ENCODE measurements at places on chromosomes 2 and 18.
A peak's percentile ranks its signal among the peaks of the same experiment; 100 is the strongest.

- no peak for DNase-seq
Observed at GRCh38 chr2:227252831-227253230, 72.2 kb upstream of the MFF start.

- no peak for DNase-seq
Observed at GRCh38 chr2:218858138-218858445, 1.5 kb upstream of the WNT6 start.

- no peak for DNase-seq
Observed at GRCh38 chr2:70906439-70907005, 29.2 kb upstream of the ATP6V1B1 start.

GRCh38 chr2:126244937-126245336 lies 411.0 kb upstream of the GYPC start:
- no peak for DNase-seq

DNA sequence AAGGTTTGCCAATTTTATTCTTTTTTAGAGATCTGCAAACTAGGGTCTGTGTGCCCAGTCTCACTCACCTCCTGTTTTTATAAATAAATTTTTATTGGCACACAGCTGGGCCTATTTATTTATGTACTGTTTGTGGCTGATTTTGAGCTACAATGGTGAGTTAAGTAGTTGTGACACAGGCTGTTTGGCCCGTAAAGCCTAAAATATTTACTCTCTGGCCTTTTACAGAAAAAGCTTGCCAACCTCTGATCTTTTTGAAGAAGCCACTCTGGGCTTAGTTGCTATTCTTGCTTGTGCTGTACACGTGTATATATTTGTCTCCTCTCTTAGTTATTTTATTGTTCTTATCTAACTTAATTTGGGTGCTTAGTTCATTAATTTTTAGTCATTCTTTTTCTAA lies 14.5 kb downstream of the NAB1 start:
- no peak for DNase-seq

DNA sequence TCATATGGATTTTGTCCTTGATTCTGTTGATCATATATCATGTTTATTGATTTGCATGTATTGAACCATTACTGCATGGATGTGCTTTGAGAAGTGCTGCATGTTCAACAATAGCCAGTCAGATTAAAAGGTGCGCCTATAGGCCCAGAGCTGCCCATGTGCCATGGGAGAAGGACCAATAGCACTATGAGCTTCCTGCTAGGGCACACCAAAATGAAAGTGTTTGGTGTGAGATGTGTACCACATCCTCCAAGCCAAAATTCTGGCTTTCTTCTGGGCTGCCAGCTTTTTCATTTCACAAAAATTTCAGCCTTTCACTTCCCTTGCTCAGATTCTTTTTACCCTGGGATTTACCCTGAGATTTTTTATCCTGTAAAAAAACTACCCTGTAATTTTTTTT lies 34.8 kb upstream of the MMADHC start:
- no peak for DNase-seq

DNA sequence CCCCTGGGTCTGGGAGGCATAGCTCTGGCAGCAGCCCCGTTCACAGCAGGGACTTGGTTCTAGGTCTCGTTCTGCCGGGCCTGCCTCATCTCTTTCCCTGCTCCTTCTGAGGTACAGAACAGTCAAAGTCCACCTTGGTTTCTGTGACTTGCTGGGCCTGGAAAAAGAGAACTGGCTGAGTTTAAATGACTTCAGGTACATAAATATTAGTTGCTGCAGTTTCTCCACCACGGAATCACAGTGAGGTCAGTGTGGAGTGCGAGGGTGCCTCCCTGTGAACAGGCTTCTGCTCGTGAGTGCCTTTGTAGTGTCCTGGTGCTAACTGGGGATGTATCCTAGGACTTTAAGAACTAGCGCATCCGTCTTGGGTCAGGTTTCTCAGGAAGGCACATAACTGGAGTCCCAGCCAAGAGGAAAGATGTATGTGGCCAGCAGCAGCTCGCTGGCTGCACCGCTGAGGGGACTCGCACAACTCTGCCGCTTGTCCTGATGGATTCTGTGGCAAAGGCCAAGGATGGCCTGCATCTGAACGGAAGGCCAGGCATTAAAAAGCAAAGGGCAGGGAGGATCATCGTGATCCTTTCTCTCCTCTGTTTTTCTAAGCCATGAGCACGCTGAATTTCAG lies 188.6 kb downstream of the SH3RF3 start:
- DNase-seq: no peak

DNA sequence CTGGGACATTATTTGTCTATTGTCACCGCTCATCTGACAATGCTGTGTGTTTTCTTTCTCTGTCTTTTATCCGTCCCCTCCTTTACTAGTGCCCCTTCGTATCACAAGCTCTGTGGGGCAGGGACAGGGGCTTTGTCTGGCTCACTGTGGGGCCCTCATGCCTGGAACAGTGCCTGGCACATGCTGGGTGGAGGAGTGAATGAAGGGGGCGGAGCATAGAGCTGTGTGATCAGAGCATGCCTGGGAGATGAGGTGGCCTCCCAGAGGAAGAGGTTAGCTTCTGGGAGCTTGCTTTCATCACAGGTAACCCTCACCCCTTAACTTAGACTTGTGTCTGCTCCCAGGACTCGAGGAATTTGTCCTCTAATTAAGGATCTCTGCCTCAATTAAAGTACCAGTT lies 16.4 kb downstream of the MTCL1 start:
- no peak for DNase-seq

GRCh38 chr18:56089612-56090258 lies 501.7 kb upstream of the TCF4 start:
- DNase-seq: no peak

DNA sequence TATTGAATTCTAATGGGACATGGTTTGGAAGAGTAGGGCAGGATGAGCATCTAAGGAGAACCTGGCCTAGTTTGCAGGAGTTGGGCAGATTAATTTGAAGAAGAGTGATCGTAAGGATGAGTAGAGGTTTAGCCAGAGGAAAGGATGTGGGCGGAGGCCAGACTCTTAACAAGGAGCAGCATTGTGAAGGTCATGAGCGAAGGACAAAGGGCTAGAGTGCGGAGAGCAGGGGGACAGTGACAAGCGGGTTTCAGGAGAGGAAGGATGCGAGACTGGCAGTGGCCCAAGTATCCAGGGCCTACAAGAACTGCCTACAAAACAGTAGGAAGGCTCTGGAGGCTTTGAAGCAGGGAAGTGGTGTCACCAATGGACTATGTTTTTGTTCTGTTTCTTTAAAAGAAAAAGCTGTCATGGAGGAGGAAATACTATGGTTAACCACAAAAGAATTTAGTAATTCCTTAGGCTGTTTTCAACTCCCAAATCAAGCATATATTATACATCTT lies 20.1 kb downstream of the SLC66A3 start:
- peak; percentile 30 for DNase-seq
